KG1 (cell line): ENCODE measurements at places on chromosomes 6 and 20.

DNA sequence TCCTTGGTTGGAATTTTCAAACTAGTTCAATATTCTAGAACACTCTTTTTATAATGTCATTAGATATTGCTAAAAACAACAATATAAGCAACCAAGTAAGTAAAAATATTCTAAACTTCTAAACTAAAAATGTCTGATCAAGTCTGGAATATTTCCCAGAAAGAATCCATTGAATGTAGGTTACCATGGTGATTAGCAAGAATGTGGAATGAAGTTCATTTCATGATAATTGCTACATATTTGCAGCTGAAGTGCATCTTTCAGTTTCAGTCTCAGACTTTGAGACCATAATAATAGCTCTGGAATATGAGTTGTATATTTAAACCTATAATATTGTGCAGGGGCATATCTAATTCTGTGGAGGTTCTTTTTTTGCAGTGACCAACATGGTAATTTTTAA, 61.0 kb upstream of the NKAIN2 start:
- DNase-seq: no peak

DNA sequence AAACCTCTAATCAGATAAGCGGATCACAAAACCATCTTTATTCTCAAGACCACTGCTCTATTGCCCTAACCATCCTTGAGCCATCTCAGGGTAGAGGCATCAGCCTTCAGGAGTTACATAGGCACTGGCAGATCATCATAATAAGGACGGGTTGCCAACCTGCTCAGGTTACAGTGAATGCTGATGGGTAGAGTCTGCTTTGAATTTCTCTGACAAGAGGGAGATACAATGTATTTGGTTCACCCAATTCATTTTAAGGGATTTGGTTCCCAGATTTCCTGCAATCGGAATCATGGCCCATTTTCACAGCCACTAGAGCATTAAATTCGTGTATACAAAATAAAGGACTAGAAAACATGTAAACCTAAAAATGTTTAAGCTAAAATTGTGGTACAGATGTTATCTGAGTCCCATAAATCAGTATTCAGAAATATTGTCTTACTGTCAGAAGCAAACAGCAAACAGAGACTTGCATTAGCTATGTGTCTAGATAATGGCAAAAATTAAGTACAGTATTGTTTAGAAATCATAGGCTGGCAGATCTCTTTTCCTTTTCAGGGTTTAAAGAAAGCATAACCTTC, 41.9 kb upstream of the TMEM170B start:
- DNase-seq: no peak

- no peak for DNase-seq
Observed at GRCh38 chr6:170459451-170459850, 93.7 kb downstream of the PSMB1 start.

DNA sequence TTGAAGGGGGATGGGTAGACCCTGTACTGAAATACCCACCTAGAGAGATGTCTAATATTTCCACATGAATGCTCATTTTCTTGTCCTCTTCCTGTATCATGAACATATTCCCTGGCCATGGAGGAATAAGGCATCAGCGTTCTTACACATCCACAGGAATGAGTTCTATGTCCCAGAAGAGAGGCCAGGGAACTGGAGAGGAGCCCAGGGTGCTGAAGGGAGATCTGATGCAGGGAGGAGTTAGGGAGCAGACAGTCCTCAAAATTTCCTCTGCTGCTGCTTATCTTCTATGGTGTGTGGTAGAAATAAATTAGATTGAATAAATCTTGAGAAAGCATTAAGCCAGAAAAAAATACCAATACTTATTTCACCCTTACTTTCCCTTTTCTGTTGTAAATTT, 295.0 kb downstream of the KCNQ5 start:
- no peak for DNase-seq

DNA sequence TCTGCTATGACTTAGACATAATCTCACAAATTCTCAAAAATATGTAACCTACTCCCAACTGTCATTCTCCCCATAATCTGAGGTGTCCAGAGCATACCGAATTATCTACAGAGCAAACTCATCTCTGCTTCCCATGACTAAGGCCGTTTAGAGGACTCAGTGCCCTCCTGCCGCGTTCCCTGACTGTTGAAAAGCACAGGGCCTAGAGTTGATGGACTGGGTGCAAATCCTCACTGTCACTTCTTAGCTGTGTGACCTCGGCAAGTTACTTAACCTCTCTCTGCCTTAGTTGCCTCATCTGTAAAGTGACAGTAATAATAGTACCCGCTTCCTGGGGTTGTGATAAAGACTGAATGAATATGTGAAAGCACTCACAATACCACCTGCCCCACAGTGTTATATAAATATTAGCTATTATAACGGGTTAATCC, 4.7 kb upstream of the TUBB2A start:
- no peak for DNase-seq

- no peak for DNase-seq
Observed at GRCh38 chr6:37032239-37032638, 26.8 kb downstream of the FGD2 start.

GRCh38 chr6:39965751-39966150, 31.5 kb upstream of the MOCS1 start:
- DNase-seq: no peak

DNA sequence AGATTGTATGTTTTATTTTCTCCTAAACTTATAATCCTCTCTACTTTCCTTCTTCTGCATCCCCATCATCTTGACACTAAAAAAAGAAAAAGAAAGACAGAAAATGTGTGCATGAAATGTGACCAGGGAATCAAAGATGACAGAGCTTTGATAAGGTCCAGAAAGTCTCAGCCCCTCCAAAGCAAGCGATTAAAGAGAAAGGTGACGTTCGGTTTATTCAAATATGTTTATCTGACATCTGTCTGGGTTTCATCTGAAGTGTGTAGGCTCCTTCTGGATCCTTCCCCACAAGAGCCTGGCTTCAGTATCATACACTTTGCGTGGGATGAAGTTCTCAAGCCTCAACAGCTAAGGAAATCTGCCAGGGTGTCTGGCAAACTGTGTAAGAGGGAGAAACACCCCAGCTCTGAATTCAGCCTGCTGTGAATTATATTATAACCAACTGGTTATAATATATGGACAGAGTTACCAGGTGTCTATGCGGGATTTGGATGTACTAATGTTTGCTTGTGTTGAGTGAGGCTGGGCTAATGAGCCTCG, 263.0 kb downstream of the ZNF217 start:
- DNase-seq: no peak

GRCh38 chr20:58749098-58749769, 56.6 kb downstream of the NPEPL1 start:
- no peak for DNase-seq

- DNase-seq: no peak
Observed at GRCh38 chr20:39190666-39191570, 228.8 kb downstream of the DHX35 start.

GRCh38 chr6:19705606-19706005, 131.6 kb upstream of the ID4 start:
- DNase-seq: no peak

GRCh38 chr20:19815553-19815991, 57.5 kb downstream of the RIN2 start:
- DNase-seq: no peak

DNA sequence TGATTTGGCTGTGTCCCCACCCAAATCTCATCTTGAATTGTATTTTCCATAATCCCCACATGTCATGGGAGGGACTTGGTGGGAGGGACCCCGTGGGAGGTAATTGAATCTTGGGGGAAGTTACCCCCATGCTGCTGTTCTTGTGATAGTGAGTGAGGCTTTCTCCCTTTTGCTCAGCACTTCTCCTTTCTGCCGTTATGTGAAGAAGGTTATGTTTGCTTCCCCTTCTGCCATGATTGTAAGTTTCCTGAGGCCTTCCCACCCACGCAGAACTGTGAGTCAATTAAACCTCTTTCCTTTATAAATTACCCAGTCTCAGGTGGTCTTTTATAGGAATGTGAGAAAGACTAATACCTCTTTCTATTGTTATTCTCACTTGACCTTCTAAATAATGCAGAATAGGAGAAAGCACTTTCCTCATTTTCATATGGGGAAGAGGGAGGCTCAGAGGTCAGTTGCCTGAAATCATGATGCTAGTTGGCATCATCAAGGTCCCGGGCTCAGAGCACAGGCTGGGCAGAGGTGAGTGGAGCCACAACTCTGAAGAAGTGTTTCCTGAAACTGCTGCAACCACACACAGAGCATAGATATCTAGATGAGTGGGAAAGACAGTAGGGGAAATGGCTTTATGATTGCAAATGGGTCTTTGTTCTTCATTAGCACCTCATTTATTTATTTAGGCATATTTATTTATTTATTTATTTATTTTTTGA, 191.0 kb downstream of the QKI start:
- DNase-seq: no peak

DNA sequence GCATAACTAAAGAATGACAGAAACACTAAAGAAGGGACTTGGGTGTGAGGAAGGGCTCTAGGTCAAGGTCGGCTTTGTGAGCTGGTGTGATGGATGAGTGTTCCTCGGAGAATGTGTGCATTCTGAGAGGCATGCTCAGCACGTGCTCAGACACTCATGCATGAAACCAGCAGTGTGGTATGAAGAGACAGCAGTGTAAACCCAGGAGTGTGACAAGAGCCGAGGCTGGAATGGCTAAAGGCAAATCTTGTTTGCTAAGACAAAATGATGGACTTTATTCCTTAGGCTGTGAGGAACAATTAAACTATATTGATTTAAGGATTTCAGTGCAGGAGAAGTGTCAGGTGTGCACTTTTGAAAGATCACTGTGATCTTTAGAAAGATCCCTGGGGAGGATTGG, 107.4 kb upstream of the MAP7 start:
- no peak for DNase-seq

GRCh38 chr20:17972121-17972520, 3.3 kb downstream of the MGME1 start:
- no peak for DNase-seq

- no peak for DNase-seq
Observed at GRCh38 chr20:44040202-44040915, 125.7 kb downstream of the TOX2 start.

- no peak for DNase-seq
Observed at GRCh38 chr6:48151142-48151541, 40.1 kb upstream of the PTCHD4 start.

DNA sequence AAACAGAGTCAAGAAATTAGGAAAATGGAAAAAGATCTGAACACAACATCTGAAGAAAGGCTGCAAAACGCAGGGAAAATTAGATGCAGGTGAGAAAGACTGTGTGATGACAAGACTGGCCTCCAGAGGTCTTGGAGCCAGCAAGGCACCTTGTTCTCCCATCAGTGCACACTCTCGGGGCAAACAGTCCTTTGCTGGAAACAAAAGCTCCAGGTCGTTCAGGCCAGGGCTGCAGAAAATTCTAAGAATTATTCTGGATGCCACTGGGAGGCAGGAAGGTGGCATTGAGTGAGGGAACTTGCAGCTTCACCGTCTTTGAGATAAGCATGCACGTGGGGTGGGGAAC, 219.9 kb upstream of the SSTR4 start:
- no peak for DNase-seq

- no peak for DNase-seq
Observed at GRCh38 chr6:582370-582769, 74.5 kb downstream of the HUS1B start.

GRCh38 chr20:52150440-52151258, 40.9 kb downstream of the ZFP64 start:
- DNase-seq: peak; percentile 33

DNA sequence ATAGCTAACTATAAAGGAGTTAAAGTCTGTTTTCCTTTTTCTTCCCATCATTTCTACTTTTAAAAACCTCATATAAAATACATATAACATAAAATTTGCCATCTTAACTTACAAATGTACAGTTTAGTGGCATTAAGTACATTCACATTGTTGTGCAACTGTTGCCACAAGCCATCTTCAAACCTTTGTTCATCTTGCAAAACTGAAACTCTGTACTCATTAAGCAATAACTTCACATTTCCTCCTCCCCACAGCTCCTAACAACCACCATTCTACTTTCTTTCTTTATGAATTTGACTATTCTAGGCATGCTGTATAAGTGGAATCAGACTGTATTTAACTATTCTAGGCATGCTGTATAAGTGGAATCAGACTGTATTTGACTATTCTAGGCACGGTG, 4.5 kb downstream of the CCDC170 start:
- DNase-seq: peak; percentile 15

- DNase-seq: no peak
Observed at GRCh38 chr6:14784596-14785492, 461.0 kb upstream of the JARID2 start.

GRCh38 chr6:165970001-165970400, 197.7 kb downstream of the TBXT start:
- DNase-seq: no peak

DNA sequence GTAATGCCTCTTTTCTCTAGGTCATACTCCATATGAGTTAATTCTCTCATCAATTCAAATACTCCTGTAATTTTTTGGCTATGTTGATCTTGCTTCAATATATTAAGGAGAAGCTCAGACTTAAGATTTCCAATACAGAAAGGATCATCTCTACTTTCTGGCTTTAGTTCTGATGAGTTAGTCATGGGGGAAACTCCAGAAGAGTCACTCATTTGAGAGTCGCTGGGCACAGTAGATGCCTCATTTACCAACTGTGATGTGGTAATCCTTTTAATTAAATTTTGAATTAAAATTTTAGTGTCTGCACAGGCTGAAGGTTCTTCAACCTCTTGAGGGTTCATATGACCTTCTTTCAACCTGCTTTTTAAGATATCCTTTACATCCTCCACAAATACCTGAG, 38.5 kb downstream of the DST start:
- no peak for DNase-seq

GRCh38 chr6:150536835-150537234, 62.9 kb upstream of the PLEKHG1 start:
- no peak for DNase-seq

- no peak for DNase-seq
Observed at GRCh38 chr6:40315060-40315459, 272.1 kb downstream of the LRFN2 start.

DNA sequence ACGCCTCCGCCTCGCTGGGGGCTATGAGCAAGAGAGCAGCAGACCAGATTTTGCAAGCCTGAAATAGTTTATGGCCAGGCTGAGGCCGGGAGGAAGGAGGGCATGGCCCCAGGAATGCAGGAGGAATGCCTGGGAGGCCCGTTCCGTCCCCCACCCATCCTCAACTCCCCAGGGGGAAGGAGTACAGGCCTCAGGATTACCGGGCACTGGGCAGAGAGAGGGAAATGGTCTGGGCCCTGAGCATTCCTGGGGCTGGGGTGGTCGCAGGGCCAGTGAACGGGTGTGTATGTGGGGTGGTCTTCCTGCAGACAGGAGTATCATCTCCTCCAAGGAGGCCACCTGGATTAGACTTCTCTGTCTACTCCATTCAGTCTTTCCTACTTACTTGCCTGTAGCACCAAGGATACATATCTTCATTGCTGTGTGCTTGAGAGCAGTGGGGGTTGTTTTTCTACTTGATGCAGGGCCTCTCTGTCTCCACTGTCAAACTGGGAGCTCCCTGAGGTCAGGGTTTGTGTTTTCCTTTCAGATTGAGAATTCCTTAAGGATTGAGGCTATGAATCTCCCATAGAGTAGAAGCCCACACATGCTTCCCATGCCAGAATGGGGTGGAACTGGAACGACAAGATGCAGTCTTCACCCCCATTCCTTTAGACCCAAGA, 81.3 kb downstream of the VEGFA start:
- DNase-seq: no peak

DNA sequence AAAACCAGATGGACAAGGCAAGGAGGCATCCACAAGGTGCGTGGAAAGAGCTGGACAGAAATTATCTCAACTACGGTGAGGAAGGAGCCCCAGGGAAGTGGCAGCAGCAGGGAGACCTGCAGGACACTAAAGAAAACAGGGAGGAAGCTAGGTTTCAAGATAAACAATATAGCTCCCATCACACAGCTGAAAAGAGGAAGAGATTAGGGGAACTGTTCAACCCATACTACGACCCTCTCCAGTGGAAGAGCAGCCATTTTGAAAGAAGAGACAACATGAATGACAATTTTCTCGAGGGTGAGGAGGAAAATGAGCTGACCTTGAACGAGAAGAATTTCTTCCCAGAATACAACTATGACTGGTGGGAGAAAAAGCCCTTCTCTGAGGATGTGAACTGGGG, 26.8 kb downstream of the TRMT6 start:
- DNase-seq: no peak
